ENCODE measurements at places on chromosomes 11 and 22.
A peak's percentile ranks its signal among the peaks of the same experiment; 100 is the strongest.

GRCh38 chr11:74037309-74037708 lies 28.4 kb upstream of the UCP3 start:
- DNase-seq = no peak

- no peak for DNase-seq
Measured at GRCh38 chr11:47589977-47590861, 3.7 kb downstream of the FAM180B start.

GRCh38 chr11:134468796-134469195 lies 56.8 kb upstream of the B3GAT1 start:
- no peak for DNase-seq

GRCh38 chr22:39176143-39176713 lies 23.7 kb upstream of the CBX7 start:
- no peak for DNase-seq

- DNase-seq = no peak
Measured at GRCh38 chr22:18048441-18048898, 24.1 kb upstream of the MICAL3 start.

GRCh38 chr11:73308961-73309919 lies 1.2 kb downstream of the ARHGEF17 start:
- DNase-seq = no peak

DNA sequence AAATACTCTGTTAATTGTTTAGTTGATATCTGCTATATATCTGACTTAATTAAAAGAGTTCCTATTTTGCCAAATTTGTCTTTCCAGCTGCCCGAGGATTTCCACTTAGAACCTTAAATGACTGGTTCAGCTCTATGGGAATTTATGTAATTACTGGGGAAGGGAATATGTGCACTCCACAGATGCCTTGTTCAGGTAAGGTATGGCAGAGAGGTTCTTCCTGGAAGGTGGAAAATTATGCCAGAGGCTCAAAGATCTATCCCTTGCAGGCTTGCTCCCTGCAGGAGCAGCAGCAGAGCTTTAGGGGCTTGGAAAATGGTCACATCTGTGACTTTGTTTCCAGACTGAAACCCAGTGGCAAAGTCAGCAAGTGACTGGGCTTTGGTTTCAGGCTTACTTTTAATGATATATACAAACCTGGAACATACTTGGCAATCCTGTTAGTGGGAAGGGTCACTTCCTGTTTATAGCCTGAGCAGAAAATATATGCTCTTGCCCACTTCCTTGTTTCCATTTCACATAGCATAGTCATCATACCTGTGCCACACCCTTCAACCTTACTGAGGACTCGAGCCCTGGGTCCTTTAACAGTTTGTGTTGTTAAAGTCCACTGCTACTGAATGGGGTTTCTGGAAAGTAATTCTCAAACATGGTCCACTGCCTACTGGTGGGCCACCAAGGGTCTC lies 23.7 kb downstream of the WBP2NL start:
- DNase-seq = peak; percentile 44

- DNase-seq = no peak
Measured at GRCh38 chr22:46971099-46971763, 208.8 kb downstream of the TBC1D22A start.

GRCh38 chr11:106086850-106087249 lies 9.4 kb downstream of the AASDHPPT start:
- DNase-seq = no peak

DNA sequence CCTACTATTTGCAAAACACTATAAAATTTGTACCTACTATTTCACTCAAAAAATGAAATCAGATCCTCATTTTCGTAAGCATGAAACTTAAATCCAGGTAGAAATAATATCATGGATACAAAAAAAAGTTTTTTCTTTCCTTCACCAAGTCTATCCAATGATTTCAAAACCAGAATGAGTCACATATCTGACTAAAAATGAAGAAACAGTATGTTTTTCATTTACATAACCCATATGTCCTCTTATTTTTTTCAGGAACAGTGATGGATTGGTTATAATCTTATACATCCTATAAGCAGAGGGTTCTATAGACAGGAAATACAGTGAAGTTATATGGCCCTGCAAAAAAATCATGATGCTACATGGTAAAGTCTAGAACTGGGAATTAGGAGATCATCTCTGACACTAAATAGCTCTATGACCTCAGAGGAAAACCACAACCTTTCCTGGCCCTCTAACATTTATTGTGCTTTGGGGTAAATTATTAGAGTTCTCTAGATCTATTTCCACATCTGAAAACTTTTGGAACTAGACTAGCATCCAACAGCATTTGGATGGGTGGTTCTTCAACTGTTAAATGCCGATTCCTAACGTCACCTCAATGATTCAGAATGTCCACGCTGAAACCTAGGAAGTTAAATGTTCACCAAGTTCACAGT lies 10.9 kb downstream of the MTMR2 start:
- DNase-seq = no peak

DNA sequence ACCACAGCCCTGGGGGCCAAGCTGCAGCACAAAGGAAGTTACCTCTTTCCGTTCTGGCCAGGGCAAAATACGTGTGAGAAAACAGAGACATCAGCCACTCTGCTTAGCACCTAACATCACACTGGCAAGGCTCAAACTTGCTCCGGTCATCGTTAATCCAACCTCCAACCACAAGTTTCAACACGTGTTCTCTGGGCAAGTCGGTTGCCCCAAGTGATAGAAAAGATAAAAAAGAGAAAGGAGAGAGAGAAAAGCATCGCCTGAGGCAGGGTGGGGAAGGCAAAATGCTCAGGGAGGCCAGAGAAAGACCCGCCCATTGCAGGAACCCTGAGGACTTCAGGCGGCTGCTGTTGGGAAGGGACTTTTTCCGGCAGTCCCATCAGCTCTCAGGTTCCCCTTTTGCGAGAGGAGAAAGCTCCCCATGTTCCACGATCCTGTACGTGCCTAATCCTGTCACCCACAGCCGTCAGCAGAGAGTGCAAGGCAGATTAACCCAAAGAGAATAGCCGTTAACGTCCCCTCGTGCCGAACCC lies 18.5 kb upstream of the B4GALNT4 start:
- DNase-seq = no peak

DNA sequence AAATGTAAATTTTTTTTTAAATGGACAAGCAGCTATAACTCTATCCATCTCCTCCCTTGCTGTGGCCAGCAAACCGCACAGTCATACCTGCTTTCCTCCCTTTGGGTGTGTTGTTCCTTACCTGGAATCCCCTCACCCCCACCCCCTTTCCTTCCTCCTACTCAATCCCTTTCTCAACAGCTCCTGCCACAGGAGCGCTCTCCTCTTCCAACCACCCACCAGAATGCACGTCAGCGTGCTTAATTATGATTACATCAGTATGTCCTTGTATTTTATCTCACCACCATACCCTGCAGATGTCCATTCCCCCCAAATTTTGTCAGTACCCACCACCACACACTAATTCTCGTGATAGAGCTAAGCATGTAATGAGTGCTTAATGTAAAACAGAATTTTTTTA lies 60.9 kb upstream of the LMO2 start:
- no peak for DNase-seq

DNA sequence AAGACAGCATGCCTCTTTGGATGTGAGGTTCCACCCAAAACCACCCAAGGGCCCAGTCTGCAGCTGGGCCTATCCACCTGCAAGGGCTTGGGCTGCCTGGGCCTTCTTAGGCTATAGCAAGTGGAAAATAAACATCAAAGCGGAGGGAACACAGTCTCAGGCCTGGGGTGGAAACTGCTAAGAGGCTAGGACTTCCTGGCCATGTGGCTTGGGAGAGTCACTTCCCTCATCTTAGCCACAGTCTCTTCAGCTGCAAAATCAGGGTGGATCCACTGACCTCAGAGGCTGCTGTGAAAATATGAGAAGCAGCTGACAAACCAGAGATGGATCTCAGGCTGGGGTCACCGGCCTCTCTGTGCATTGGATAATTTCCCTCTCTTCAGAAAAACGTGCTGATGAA lies 30.6 kb upstream of the TFIP11 start:
- DNase-seq = peak; percentile 27

GRCh38 chr11:58625826-58626460 lies 3.5 kb downstream of the CNTF start:
- DNase-seq = no peak

GRCh38 chr11:110235966-110236365 lies 60.4 kb downstream of the RDX start:
- DNase-seq = no peak

GRCh38 chr11:64456509-64457320 lies 97.8 kb downstream of the RPS6KA4 start:
- DNase-seq = no peak

DNA sequence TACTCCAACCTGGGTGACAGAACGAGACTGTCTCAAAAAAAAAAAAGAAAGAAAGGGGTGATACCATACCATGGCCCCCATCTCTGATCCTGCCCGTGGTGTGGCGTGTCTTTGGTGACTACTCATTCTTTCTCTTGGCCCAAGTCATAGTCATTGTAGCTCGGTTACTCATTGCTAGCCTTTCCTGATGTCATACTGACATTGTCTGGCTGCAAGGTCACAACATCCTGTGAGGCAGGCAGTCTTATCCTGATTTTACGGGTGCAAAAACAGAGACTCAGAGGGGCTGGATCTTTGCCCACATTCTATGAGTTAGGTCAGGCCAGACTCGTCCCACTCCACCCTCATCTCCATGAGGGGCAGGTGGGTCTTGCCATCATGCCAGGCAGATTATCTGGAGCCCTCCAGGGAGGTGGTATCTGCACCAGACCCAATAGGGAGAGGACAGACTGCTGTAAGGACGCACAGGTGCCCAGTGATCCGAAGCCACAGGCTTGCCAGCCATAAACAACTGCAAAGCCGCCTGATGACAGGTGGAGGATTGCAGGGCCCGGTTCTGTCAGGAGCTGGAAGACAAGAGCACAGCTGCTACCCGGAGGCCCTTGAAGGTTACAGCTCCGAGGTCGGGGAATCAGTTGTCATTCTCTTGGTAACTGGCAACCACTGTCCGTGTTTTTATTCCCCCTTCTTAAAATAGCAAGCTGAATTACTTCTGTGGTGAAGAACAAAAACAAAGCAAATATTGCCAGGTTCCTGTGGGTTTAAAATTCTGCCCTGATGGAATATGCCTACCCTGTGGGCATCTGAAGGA lies 13.8 kb downstream of the TOM1 start:
- peak; percentile 85 for DNase-seq

DNA sequence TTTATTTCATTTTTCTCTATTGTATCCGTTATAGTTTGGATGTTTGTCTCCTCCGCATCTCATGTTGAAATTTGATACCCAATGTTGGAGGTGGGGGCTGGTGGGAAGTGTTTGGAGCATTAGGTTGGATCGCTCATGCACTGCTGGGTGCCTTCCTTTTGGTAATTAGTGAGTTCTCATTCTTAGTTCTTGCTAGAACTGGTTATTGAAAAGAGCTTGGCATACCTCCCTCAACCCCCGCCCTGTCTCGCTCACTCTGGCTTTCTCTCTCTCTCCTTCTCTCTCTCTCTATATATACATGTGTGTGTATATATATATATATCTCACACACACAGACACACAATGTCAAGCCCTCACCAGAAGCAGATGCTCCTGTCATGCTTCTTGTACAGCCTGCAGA lies 978.7 kb downstream of the DLG2 start:
- DNase-seq = no peak

- no peak for DNase-seq
Measured at GRCh38 chr22:24102366-24103200, 78.7 kb upstream of the SUSD2 start.

DNA sequence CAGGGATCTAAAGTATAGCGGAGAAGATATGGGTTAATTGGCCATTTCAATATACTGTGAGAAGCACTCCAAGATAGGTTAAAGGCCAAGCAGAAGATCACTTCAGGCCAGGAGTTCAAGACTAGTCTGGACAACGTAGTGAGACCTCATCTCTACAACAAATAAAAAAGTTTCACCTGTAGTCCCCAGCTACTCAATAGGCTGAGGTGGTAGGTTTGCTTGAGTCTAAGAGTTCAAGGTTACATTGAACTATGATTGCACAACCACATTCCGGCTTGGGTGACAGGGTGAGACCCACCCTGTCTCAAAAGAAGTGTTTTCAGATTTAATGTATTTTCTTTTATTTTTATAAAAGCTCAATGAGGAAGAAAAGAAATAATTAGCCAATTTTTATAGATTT lies 25.4 kb downstream of the PATL1 start:
- no peak for DNase-seq

- DNase-seq = peak; percentile 50
Measured at GRCh38 chr11:20647976-20648565, 21.3 kb upstream of the NELL1 start.

DNA sequence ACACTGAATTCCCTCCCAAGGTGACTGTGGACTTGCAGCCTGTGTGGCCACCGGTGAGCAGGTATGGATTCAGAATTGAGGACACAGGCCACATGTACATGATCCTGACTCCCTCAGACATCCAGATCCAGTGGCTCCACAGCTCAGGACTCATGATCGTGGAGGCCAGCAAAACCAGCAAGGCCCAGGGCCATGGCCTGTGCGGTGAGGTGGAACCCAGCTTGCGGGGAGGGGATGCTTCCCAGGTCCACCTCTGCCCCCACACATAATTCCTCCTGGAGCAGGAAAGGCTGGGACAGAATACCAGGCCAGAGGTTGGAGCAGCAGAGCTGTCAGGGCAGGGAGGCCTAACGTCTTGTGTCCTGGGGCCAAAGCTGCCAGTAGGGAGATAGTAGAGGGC lies 82.1 kb downstream of the OTOG start:
- no peak for DNase-seq

GRCh38 chr11:12084256-12084655 lies 26.1 kb upstream of the MICAL2 start:
- no peak for DNase-seq

DNA sequence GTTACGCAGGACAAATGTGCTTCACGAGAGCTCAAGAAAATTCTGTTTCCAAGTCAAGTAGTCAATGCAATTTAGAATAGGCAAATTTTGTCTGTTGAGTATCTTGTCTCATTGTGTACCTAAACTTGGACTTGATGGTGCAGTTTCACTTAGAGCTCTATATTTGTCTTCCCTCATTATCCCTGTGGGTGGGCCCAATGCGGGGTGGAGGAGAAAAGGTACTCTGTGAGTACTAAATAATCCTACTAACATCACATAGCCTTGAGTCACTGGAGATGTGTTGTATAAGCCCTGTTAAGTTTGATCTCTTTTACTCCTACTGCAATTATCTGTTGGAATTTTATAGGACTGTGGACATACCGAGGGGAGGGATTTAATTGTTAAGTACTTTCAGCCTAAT lies 331.2 kb downstream of the METTL15 start:
- DNase-seq = no peak

GRCh38 chr11:72234514-72234830 lies 9.5 kb downstream of the PHOX2A start:
- no peak for DNase-seq

DNA sequence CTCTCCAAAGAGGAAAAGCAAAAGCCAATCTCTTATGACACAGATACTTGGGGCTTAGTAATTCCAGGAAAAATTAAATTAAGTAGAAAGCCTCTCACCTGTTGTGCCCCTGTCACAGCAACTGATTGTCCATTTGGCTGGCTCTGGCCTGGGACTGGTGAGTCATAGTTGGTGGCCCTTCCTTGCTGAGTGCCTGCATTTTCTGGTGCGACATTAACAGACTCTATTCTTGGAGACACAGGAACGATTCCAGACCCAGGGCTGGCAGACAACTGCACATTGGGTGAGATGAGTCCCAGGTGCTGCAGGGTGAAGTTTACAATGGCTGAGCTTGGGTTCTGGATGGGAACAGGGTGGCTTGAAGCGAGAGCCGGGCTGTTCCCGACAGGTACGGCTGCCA lies 15.6 kb downstream of the E2F8 start:
- DNase-seq = no peak

All from activated CD4-positive, alpha-beta T cell treated with anti-CD3 and anti-CD28 coated beads, Interleukin-10, Interleukin-2, amounts not matched to agents 100 ng/mL and 50 ng/mL, durations not matched to agents 16 hours and 8 hours (primary cell).